ENCODE measurements at places on chromosomes 16 and 17.

- DNase-seq, result no peak
Observed at GRCh38 chr17:28160610-28161009, 118.1 kb downstream of the NLK start.

DNA sequence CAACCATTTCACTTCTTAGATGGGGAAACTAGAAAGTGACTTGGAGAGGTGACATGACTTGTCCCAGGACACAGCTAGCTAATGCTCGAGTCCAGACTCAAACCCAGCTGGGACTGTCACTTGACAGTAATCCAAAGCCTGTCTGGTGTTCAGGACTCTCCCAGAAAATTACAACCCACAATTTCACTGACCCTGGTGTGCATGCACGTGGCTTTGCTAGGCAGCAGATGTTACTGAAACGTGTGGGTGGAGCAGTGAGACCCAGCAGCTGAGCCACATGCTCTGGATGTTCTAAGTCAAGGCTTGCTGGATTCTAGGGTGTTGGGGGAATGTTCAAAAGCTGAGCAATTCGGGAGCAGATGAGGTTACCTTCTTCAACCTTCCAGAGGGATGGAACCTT lies 364.6 kb downstream of the GRIN2A start:
- DNase-seq, result no peak

DNA sequence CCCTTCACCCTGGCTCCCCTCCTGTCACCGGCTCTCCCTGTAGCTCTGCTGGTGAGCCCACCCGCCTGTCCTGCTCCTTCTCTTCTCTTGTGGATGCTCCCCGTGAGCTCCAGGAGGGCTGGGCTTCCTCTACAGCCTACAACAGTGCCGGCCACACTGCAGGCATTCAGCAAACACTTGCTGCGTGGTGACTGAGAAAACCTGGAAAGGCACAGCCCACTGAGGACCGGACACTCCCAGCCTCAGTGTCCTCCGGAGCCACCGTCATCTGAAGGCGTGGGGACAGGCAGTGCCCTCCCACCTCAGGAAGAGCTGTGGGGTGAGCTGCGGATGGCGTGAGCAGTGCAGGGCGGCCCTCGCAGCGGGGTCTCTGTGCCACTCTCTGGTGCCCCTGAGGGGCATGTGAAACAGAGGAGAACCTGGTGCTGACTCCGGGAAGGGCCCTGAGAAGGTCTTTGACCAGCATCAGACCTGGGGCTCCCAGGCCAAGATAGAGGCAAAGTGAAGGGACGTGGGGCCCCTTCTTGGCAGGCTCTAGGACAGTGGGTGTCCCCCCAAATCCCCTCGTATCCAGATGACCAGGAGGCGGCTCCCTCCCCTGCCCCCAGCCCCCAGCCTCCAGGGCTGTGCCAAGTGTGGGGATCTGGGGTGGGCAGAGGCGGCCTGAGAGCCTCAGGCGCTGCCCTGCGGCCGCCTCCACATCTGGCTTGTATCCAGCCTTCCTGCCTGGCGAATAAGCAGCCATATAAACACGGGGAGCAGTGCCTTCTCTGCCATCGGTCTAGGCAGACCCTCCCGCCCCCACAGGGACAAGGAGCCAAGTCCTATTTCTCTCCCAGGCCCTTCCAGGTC lies 44.0 kb upstream of the PABPN1L start:
- DNase-seq, result no peak

- no peak for DNase-seq
Observed at GRCh38 chr17:77356690-77357201, 216.0 kb downstream of the SEC14L1 start.

DNA sequence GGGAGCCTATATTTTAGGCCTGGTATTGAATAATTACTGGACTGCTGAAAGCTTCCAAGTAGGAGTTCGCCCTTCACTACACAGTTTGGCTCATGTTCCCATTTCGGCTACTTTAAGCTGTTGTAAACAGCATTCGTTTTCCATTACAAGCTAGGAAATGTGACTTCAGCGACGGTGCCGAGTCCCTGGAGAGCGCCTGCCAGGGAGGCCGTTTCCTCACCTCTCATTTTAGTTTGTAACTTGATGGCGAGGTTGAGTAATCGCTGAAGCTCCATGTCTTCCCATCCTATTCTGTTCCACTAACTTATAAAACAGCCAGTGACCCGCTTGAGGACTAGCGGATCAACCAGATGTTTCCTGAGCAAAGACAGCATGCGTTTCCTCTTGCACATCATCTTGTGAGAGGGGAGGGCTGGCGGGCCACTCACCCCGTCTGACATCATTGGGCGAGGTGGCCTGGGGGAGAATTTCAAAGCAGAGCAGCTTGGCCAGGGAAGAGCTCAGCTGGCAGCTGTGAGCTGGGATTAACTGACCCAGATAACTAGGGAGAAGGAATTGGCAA lies 32.9 kb downstream of the PCTP start:
- DNase-seq, result no peak

- DNase-seq, result no peak
Observed at GRCh38 chr16:58515871-58516767, 802 bp downstream of the SETD6 start.

GRCh38 chr16:68487669-68488068 lies 39.4 kb upstream of the SMPD3 start:
- DNase-seq, result no peak

- DNase-seq, result no peak
Observed at GRCh38 chr16:57709663-57710062, 15.1 kb downstream of the DRC7 start.

- DNase-seq, result no peak
Observed at GRCh38 chr16:7372095-7372494, 39.5 kb downstream of the RBFOX1 start.

GRCh38 chr16:57755726-57756423 lies 20.3 kb downstream of the KATNB1 start:
- no peak for DNase-seq

DNA sequence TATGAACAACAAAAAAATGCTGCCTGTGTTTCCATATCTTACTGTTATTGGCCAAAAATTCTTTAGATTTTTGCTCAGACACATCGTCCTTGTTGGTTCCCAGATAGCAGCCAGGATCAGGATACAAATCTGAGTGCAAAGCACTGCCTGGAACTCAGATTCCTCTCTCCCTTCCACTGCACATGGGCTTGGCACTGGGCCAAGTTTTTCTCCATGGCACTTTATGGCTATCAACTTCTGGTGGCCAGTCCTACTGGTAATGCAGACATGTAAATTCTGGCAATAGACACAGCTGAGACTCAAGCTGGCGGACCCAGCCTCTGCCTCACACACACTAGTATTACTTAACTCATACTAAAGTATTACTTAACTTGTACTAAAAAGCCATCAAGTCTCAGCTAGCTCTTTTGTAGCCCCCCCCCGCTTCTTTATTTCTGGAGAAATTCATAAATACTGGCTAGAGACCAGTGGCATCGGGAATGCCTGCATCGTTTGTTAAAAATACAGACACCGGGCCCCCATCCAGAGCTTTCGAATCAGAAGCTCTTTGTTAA lies 181.2 kb upstream of the COX10 start:
- DNase-seq, result no peak

DNA sequence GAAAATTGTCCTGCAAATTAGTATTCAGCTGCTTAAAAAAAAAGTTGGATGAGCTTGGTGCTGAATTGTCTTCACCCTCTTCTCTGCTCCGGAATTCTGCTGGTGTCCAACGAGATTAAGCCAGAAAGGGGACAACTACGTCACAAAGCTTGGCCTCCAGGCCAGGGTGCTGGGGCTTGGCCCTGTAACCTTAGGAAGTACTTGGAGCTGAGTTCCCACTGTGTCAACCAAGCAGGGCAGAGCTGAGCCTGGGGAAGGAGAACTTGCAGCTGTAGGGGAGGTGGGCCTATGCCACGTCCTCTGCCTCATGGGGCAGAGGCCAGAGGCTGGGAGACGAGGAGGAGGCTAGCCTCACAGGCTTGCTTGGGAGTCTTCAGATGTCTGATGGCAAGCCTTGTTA lies 71.2 kb downstream of the CLEC16A start:
- no peak for DNase-seq

- no peak for DNase-seq
Observed at GRCh38 chr17:50053654-50053960, 2.3 kb upstream of the ITGA3 start.

- no peak for DNase-seq
Observed at GRCh38 chr17:42774066-42774745, 957 bp downstream of the VPS25 start.

GRCh38 chr17:17493986-17494466 lies 2.2 kb downstream of the RASD1 start:
- DNase-seq, result no peak

GRCh38 chr17:78127239-78127887 lies 1.2 kb downstream of the TMC6 start:
- DNase-seq, result no peak

DNA sequence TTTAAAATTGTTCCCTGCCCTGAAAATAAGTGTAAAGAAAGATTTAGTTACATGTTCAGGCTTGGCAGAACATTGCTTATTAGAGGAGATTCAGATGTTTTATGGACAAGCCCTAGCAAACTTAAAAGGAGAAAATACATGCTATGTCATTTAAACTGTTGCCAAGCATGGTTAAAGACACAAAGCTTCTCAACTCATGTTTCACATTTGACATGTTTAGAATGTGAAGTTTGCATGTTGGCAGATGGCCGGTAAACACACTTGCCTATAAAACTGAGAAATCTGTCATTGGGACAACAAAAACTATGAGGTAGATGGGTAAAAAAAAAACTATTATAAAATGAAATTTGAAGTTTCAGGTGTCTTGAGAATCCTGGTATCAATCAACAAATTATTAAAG lies 5.8 kb downstream of the KRTAP29-1 start:
- DNase-seq, result no peak

GRCh38 chr16:57991551-57992059 lies 8.9 kb downstream of the ZNF319 start:
- no peak for DNase-seq

DNA sequence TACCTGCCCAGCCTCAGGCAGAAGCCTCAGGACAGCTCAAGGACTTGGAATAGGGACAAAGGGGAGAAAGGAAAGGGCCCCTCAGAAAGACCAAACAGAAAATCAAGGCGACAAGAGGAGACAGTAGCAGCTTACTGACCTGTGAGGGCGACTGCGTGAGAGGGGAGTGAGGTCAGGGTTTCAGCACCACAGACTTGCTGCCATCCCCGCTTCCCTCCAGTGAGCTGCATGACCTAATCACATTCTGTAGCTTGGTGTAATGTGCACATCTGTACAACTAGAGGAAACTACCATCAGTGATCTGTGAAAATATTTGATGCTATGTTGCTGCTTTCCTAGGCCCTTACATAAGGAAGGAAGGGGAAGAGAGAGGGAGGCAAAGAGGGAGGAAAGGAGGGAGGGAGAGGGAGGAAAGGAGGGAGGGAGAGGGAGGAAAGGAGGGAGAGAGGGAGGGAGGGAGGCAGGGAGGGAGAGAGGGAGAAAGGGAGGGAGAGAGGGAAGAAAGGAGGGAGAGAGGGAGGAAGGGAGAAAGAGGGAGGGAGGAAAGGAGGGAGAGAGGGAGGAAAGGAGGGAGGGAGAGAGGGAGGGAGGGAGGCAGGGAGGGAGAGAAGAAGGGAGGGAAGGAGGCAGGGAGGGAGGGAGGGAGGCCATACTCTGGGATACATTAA lies 404.9 kb upstream of the CDH5 start:
- DNase-seq, result no peak

- DNase-seq, result no peak
Observed at GRCh38 chr17:12591021-12591735, 74.5 kb upstream of the MYOCD start.

DNA sequence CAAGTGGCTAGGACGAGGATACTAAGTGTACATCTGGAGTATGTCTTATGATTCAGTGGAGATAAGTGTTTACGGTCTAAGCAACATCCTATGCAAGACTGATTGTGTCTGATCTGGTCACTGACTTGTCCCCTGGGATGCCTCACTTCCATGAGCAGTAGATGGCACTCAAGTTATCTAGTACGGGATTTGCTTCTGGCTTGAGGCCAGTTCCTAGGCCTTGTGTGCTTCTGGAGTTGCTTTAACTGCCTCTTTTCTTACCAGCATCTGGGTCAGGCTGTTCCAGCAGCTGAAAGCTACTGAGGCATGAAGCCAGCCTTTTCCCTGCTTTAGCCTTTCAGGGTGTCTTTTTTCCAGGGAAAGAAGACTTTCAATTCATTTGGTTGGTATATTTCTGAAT lies 23.0 kb downstream of the SUPT6H start:
- no peak for DNase-seq

DNA sequence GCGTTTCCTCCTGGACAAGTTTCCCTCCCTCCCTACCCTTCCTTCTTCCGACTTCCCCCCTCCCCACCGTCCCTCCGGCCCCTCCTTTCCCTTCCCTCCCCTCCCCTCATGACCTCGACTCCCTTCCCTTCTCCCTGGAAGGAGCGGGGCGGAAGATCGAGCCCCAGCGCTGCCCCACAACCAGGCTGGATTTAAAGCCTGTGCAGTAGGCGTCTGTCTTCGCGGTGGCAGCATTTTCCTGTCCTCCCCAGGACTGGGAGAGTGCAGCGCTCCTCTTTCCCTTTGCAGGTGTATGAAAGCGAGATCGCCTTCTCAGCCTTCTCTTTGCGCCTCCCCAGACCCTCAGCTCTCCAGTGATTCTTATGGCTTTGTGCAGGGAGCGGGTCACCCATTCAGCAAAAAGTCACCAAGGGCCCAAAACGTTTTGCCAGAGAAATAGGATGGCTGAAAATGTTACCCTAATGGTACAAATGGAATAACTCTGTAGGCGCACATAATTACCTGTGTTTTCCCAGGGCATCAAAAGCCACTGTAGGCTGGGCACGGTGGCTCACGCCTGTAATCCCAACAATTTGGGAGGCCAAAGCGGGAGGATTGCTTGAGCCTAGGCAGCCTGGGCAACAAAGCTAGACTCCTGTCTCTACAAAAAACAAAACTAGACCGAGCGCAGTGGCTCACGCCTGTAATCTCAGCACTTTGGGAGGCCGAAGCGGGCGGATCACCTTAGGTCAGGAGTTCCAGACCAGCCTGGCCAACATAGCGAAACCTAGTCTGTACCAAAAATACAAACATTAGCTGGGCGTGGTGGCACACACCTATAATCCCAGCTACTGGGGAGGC lies 40.8 kb downstream of the SLFN12L start:
- DNase-seq, result no peak

- DNase-seq, result no peak
Observed at GRCh38 chr16:50238868-50239301, 27.5 kb upstream of the ADCY7 start.

DNA sequence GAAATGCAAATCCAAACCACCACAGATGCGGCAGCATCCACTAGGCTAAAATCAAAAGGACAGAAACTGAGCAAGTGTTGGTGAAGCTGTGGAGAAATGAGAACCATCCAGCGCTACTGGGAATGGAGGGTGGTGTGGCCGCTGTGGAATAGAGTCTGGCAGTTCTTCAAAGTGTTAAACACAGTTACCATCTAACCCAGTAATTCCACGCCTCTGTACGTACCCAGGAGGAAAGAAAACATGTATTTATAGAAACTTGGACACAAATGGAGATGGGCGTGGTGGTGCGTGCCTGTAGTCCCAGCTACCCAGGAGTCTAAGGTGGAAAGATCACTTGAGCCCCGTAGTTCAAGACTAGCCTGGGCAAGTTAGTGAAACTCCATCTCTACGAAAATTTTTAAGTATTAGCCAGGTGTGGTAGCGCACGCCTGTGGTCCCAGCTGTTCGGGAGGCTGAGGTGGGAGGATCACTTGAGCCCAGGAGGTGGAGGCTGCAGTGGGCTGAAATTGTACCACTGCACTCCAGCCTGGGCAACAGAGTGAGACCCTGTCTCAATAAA lies 11.6 kb downstream of the SLC25A10 start:
- no peak for DNase-seq

GRCh38 chr16:81242977-81243618 lies 4.6 kb downstream of the BCO1 start:
- DNase-seq, result no peak

Data from stimulated activated CD4-positive, alpha-beta T cell treated with anti-CD3 and anti-CD28 coated beads, Interleukin-15, amount 100 ng/mL, for 1 hour (primary cell).